Heart left ventricle (tissue), 16 donors: ENCODE measurements at places on chromosomes 7 and 10.

DNA sequence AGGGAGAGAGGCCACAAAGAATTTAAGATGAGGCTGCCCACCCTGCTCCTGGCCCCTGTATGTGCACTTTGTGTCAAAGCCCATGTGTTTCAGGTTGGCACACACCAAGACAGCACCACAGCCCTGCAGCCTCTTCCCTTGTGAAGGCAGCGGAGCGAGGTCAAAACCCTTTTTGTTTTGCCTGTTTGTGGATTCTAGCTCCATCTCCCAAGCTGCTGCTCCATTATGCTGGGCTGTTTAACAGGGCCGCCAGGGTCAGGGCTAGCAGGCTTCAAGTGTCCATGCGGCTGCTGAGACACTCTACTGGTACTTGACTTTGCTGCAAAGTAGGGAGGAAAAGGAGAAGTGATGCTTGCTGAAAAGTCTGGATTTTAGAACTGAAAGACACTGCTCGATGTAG, 142.3 kb upstream of the EFCAB10 start:
- no peak for DNase-seq

GRCh38 chr10:131277969-131278368, 33.6 kb downstream of the TCERG1L start:
- DNase-seq = no peak

DNA sequence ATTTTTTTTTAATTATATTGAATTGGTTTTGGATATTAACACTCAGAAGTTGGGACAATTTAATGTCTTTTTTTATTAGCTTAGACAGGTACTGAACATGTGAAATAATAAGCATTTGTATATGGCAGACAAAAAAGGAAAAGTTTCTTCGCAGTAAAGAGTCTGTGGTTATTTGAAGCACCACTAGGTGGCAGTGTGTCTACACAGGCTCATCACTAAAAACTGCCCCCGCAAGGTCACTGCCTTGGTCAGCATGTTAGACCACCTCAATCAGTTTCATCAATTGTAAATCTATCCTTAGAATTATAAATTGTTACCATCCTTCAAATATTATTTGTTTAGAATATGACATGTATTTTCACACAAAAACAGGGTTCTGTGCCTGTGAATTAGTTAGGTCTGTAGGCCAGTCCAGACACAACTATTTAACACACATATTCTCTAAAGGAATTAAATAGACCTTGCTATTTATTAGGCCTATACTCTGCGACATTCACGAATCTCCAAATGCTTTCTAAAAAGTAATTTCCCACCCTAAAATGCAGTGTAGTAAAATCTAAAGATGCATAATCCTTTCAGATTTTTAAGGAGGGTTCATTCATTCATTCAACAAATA, 17.0 kb downstream of the PNLIPRP3 start:
- DNase-seq = no peak

- no peak for DNase-seq
Observed at GRCh38 chr10:97178074-97178473, 7.7 kb downstream of the SLIT1 start.

DNA sequence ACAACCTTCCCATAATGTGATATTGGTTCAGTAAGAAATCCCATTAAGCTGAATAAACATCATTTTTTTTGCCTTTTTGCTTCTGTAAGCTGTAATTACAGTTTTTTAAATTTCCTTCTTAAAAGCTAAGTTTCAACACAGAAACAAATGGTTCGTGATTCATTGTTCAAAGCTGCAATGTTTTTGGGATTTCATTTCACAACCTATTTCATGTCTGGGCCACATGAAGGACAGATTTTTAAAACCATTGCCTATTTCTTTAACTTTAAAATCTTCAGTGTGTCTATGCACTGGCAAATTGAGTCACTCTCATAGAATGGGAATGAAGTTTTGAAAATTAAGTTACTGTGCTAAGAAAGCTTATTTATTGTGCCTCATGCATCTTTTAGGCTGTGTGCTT, 66.9 kb downstream of the TFPI2 start:
- no peak for DNase-seq

DNA sequence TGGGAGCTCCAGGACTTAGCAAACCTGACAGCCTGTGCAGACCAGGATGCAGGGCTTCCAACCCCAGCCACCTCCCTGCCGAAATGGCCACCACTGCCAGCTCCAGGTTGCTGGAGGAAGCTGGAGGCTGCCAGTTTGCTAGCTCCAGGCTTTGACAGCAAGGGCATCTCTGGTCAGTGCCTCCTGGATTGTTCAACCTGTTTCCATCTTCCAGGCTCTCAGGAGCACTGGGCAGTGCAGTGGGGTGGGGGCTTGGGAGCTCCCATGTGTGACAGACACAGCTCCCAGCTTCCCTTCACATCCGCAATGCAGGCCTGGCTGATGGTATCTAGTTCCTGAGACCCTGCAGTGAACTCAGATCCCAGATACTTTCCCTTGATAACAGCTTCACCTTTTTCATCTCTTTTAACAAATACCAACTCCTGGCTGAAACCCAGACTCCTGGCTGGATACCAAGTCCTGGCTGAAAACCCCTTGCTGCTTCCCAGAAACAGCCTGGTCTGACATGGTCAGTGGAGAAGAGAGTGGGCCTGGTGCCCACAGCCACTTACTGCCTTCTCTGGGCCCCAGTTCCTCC, 20.8 kb upstream of the RET start:
- DNase-seq = no peak

GRCh38 chr7:104497379-104497967, 169.1 kb downstream of the LHFPL3 start:
- no peak for DNase-seq

GRCh38 chr7:30654296-30655090, 27.8 kb downstream of the CRHR2 start:
- no peak for DNase-seq

DNA sequence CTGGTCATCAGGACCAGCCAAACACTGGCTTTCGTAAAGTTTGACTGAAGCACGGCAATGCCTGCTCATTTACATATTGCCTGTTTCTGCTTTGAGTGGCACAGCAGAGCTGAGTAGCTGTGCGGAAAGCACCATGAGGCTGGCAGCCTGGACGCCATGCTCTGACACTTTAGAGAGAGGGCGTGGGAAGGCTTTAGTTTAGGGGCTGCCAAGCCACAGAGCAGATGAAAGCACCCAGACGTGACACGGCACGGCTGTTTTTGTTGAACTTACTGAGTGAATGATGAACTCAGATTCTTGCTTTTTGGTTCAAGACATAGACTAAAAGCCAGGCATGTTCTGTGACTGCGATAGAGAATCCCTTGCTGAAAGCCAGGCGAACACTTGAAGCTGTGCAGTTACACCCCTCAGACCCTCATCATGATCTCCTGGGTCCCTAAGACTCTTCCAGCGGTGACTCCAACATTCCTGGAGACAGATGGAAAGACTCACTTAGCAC, 182.1 kb downstream of the ZMYND11 start:
- peak; percentile 52 for DNase-seq

- no peak for DNase-seq
Observed at GRCh38 chr7:135490783-135491182, 19.1 kb downstream of the CNOT4 start.

- DNase-seq = no peak
Observed at GRCh38 chr10:87734987-87735827, 75.5 kb downstream of the PAPSS2 start.

GRCh38 chr7:69907720-69908119, 309.4 kb downstream of the AUTS2 start:
- DNase-seq = no peak

DNA sequence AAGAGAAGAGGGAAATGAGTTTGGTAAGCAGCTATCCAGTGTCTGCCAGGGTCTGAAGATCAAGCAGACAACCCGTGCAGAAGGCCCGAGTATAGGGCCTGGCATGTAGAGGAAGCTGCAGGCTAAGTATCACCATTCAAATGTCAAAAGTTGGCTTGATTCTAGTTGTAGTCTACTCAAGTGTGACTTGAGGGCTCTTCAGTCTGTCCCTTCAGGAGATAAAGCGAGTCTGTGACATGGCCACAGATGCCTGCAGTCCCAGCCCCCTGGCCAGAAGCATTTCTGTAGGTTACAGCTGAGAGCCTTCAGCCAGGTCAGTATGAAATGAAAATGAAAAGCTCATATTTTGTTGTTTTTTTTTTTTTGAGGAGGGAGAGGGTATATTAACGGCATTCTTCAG, 97.8 kb upstream of the EEPD1 start:
- no peak for DNase-seq

GRCh38 chr7:32062150-32062549, 8.1 kb downstream of the PDE1C start:
- no peak for DNase-seq

DNA sequence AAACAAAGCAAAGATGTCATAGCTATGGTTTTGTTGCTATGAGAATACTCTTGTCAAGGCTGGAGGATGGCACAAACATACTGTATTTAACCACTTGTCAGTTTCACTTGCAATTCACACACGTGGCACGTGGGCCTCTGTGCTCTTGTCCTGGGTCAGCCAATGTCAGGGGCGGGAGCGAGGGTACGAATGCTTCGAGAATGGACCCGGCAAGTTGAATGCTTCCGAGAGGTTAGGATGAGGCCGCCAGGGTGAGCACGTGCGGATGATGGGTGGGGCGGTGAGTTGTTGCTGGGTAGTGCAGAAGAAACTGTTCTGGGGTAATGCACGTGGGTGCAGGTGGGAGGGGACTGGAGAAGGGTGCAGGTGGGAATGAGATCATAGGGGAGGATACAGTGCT, 10.4 kb upstream of the OCM2 start:
- DNase-seq = no peak

DNA sequence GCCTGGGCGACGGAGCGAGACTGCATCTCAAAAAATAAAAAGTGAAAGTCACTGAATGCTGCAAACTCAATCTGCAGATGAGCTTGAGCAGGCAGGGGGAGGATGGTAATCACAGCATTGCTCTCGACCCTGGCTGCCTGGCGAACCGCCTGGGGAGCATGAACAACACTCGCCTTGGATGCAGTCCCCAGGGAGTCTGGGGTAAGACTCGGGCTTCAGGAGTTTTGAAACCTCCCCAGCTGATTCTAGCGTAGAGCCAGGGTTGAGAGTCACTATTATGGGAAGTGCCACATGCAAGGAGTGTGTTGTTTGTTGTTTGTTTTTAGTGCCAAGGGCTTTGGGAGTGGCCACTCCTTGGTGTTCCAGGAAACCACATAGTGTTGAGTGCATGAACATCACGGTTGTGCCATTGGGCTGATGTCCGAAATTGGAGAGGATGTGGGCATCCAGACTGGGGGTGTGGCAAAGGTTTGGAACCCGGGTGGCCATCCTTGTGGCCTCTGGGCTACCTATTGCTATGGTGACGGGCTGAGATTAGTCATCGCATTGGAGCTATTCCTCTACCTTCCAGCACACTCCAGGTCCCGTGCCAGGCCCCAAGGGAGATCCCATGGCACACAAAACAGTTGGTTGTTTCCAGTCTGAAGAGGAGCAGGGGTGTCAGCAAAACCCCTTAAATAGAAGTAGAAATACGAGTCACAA, 92.6 kb downstream of the RGS10 start:
- DNase-seq = no peak

GRCh38 chr7:125059861-125060456, 130.3 kb upstream of the POT1 start:
- DNase-seq = no peak

- DNase-seq = no peak
Observed at GRCh38 chr7:149823631-149824199, 14.5 kb upstream of the ZNF862 start.

GRCh38 chr10:95246582-95247051, 44.2 kb downstream of the PDLIM1 start:
- peak; percentile 76 for DNase-seq

GRCh38 chr7:141128506-141128905, 54.6 kb downstream of the TMEM178B start:
- DNase-seq = no peak

- DNase-seq = no peak
Observed at GRCh38 chr10:61805091-61805490, 96.4 kb upstream of the ARID5B start.

DNA sequence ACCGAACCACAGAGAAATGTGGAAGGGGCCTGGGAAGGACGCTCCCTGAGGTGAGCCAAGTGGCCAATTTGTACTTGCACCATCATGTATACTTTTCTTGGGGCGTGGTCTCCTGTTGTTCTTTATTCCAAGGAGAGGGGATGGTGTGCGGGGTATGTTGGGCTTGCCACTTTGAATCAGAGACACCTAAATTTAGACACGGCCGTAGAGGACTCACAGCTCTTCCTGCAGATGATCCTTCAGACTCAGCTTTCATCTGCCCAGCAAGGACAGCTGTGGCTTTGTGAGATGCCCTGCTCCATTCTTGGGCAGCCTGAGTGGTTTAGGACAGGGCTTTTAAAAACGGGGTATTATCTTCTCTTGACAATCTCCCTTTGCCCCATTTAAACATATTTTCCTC, 473.2 kb downstream of the REEP3 start:
- no peak for DNase-seq

- DNase-seq = no peak
Observed at GRCh38 chr7:155453296-155454182, 4.4 kb upstream of the EN2 start.

GRCh38 chr7:45646996-45647825, 73.0 kb downstream of the ADCY1 start:
- no peak for DNase-seq

- DNase-seq = no peak
Observed at GRCh38 chr10:130727766-130728490, 583.6 kb downstream of the TCERG1L start.

GRCh38 chr7:14858410-14858809, 44.1 kb downstream of the DGKB start:
- DNase-seq = no peak

- DNase-seq = no peak
Observed at GRCh38 chr10:101466016-101466912, 112.3 kb downstream of the BTRC start.

DNA sequence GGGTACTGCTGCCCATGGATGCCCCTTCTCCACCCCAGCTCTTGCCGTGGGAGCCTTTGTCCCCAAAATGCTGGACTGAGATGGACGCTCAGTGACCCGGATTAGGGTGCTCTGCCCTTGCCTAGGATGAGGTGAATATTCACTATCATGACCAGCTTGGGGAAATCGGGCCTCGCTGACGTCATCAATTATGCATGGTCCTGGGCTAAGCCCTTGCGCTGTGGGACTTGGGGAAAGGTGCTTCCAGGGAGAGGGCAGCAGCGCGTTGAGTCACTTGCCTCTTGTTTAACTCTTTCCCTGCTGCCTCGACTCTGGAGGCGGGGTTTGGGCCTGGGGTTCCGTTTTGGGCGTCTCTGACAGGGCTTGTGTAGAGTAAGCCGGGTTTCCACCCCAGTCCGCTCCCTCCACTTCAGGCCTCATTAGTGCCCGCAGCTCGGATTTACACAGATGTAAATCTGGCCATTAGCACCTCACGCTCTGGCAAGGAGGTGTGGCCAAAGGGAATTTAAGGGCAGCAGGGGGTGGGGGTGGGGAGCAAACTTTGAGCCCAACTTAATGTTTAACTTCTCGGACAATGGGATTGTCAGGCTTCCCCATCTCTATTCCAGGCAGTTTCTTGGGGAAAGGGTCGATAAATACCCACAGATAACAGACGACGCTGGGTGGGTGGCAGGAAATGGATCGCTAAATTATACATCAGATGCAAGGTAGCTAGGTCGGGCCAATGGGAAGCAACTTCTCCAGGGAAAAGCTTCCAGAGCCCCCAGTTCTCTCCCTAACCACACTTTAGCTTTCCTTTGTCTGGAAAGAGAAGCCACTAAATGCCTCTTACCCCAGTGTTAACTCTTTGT, 51.3 kb upstream of the TCF7L2 start:
- no peak for DNase-seq
